ENCODE measurements at places on chromosomes 1 and 21.

GRCh38 chr1:247110627-247111258 lies 6.6 kb upstream of the ZNF669 start:
- H3K27me3 ChIP-seq: peaks cover 4% of the 10 kb centered on the region
- no peaks in the 10 kb centered on the region for H3K36me3 ChIP-seq
- DNase-seq: no peak
- H3K27ac ChIP-seq: no peak overlapping the region

- H3K27ac ChIP-seq: no peak overlapping the region
- no peak for DNase-seq
- no peaks in the 10 kb centered on the region for H3K27me3 ChIP-seq
- H3K36me3 ChIP-seq: no peaks in the 10 kb centered on the region
- H3K4me1 ChIP-seq: peaks cover 6% of the 10 kb centered on the region
These were observed 87.8 kb downstream of the MRPL37 start for GRCh38 chr1:54287801-54288211.

DNA sequence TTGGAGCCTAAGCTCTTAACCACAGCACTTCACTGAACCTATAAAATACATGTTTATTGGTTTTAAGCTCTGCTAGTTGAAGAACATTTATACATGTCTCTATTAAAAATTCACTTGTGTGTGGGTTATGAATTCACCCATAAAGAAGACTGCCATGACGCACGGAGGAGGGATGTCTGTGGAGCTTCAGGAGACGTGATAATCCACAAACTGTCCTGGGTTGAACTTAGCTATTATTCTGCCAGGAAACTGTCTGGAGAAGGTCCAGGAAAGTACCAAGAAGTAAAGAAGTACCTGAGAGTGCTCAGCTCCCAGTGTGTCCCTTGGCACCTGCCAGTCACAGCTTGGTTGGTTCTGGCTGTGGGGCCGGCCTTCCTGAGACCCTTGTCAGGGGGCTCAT lies 56.3 kb downstream of the DDR2 start:
- H3K27ac ChIP-seq: no peak overlapping the region
- DNase-seq: no peak
- H3K4me1 ChIP-seq: peaks cover 5% of the 10 kb centered on the region
- H3K27me3 ChIP-seq: no peaks in the 10 kb centered on the region
- no peaks in the 10 kb centered on the region for H3K36me3 ChIP-seq
- H3K4me3 ChIP-seq: no peak overlapping the region

DNA sequence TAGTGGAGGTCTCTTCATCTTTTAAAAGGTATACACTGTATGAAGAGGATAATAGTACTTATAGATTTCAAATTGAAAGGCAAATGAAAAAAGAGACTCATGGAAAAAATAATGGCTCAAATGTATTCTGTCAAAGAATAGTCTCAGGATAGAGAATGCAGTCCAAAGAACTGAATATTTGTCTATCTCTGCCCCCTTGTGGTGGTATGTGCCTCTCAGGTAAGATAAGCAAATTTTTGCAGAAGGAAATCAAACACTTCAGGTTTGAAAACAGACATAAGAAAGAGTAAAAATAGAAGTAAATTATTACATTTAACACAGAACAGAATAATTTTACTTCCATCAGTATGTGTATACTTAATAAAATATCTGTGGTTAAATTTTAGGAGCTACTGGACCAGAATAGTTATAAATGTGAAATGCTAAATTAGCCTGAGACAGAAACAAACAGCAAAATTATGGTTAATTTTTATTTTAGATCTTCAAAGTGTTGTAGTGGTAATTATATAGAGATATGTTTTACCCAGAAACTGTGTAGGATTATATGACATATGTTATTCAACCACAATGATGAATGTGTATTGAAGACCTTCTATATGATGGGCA lies 164.4 kb upstream of the PALMD start:
- H3K27me3 ChIP-seq: no peaks in the 10 kb centered on the region
- peak; percentile 33 for DNase-seq
- H3K36me3 ChIP-seq: no peaks in the 10 kb centered on the region
- no peak overlapping the region for H3K27ac ChIP-seq

- no peaks in the 10 kb centered on the region for H3K27me3 ChIP-seq
- H3K27ac ChIP-seq: no peak overlapping the region
- no peaks in the 10 kb centered on the region for H3K4me1 ChIP-seq
- H3K36me3 ChIP-seq: peaks cover 5% of the 10 kb centered on the region
- DNase-seq: no peak
These were observed 8.9 kb downstream of the DENND2D start for GRCh38 chr1:111191496-111191895.

DNA sequence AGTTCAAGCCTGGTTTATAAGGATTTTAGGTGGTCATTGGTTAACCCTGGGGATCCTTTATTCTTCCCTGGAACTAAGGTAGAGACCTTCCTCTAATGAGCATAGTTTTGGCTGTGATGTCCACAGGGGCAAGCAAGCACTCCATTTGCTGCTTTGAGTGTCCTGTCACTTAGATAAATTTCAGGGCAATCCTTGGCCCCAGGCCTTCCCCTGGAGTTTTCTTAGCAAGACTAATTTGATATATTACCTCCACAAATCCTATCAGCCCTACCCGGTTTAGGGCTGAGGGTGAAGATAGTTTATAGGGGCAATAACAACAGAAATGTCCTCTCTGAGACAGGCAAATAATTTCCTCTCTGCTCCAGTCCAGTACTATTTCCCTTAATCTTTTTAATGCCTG lies 166.6 kb downstream of the CYYR1 start:
- no peaks in the 10 kb centered on the region for H3K27me3 ChIP-seq
- H3K27ac ChIP-seq: no peak overlapping the region
- no peak overlapping the region for H3K4me3 ChIP-seq
- peaks cover 2% of the 10 kb centered on the region for H3K4me1 ChIP-seq

DNA sequence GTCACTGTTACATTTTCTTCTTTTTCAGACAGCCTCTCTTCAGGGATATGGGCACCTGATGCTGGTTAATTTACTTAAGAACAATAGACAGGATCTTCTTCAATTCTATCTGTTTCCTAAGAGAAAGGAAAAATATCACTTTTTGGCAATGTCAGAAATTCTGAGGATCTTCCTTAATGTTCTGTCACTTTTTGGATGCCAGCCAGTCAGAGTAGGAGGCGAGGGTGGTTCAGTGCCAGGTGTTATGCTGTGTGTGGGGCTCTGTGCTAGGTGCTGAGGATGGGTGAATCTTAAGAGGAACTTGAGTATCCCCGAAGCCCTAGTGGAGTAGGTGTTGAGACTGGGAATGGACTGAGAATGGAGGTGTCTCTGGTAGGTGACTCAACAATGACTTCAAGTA lies 133.5 kb downstream of the UCK2 start:
- no peak for DNase-seq
- no peaks in the 10 kb centered on the region for H3K36me3 ChIP-seq
- no peaks in the 10 kb centered on the region for H3K27me3 ChIP-seq
- H3K4me1 ChIP-seq: no peaks in the 10 kb centered on the region

DNA sequence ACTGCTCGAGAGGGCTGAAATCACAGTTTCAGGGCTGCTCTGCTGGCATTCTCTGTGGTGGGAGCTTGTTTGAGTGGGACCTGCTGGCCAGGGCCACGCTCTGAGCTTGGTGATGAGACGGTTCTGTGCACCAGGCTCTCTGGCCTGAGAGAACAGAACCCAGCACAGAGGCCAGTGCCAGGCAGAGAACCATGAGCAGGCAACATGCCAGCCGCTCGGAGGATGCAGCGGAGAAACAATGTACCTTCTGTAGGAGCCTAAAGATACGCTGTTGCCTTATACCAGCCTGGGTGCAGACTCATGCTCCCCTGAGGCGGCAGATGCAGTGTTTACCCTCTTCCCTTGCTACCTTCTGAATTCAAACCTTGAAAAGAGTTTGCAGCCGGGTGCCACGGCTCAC lies 10.0 kb downstream of the C2CD2 start:
- H3K4me1 ChIP-seq: 0 out of 2 replicates have a peak, but pooled peaks cover 1% of the 10 kb centered on the region
- no peak for DNase-seq
- no peak overlapping the region for H3K27ac ChIP-seq

DNA sequence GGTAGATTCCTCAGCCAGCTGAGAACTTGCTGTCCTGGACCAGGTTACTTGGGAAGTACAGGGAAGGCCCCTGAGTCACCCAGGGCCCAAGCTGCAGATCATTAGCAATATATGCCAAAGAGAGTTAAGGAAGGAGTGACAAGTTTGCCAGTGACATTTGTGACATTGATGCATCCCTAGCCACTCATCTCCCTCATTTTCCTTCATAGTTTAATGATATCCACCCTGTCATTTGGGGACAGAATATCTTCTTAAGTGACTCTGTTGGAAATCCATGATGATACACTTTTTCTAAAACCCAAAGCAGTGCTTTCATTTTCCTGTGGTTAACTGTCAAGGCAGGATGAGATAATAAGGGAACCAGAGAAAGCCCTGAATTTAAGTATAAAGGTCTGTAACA lies 3.2 kb downstream of the TNN start:
- no peak for DNase-seq
- H3K36me3 ChIP-seq: no peaks in the 10 kb centered on the region
- no peaks in the 10 kb centered on the region for H3K27me3 ChIP-seq
- H3K4me3 ChIP-seq: no peak overlapping the region
- peaks cover 17% of the 10 kb centered on the region for H3K4me1 ChIP-seq

GRCh38 chr21:28427394-28428022 lies 565.2 kb downstream of the LTN1 start:
- H3K36me3 ChIP-seq: no peaks in the 10 kb centered on the region
- no peaks in the 10 kb centered on the region for H3K27me3 ChIP-seq
- no peaks in the 10 kb centered on the region for H3K4me1 ChIP-seq
- DNase-seq: no peak

DNA sequence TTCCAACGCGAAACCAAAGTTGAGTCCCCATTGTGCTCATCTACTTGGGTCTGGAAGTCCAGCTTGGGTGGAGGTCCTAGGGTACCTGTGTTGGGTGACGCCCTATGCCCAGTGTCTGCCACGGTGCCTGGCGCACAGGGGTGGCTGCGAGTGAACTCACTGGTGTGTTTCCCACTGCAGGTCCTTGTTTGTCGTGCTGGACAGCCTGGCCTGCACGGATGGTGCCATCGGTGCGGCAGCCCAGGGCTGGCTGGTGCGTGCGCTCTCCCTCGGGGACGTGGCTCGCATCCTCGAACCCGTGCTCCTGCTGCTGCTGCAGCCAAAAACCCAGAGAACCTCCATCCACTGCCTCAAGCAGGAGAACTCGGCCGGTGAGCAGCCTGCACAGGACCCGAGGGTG lies 80.4 kb upstream of the MORC3 start:
- DNase-seq: no peak
- no peaks in the 10 kb centered on the region for H3K4me1 ChIP-seq
- H3K27me3 ChIP-seq: no peaks in the 10 kb centered on the region
- H3K27ac ChIP-seq: no peak overlapping the region

GRCh38 chr1:218778257-218779126 lies 395.2 kb upstream of the LYPLAL1 start:
- H3K27ac ChIP-seq: no peak overlapping the region
- DNase-seq: no peak
- no peaks in the 10 kb centered on the region for H3K4me1 ChIP-seq
- H3K4me3 ChIP-seq: no peak overlapping the region

GRCh38 chr1:6827079-6827478 lies 41.8 kb downstream of the CAMTA1 start:
- H3K36me3 ChIP-seq: no peaks in the 10 kb centered on the region
- H3K4me3 ChIP-seq: no peak overlapping the region
- H3K27ac ChIP-seq: no peak overlapping the region
- DNase-seq: no peak

GRCh38 chr1:233033361-233033760 lies 83.0 kb downstream of the NTPCR start:
- H3K4me3 ChIP-seq: no peak overlapping the region
- no peak for DNase-seq
- no peaks in the 10 kb centered on the region for H3K4me1 ChIP-seq

DNA sequence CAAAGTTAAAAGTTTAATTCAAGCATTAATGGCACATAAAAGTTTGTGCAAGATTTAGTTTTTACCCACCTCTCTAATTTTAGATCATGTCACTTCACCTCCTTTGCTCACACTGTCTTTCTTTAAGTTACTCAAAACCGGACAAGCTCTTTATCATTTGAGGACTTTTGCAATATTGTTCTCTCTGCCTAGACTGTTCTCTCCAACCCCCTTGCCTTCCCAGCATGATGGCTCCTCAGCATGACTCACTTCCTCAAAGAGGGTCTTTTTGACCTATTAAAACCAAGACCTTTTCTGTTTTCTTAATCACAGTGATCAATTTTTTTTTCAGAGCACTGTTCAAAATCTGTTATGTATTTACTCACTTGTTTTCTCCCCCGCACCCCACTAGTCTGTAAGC lies 61.3 kb downstream of the XKR8 start:
- no peaks in the 10 kb centered on the region for H3K27me3 ChIP-seq
- DNase-seq: no peak
- no peak overlapping the region for H3K27ac ChIP-seq
- no peaks in the 10 kb centered on the region for H3K36me3 ChIP-seq
- H3K4me3 ChIP-seq: no peak overlapping the region

DNA sequence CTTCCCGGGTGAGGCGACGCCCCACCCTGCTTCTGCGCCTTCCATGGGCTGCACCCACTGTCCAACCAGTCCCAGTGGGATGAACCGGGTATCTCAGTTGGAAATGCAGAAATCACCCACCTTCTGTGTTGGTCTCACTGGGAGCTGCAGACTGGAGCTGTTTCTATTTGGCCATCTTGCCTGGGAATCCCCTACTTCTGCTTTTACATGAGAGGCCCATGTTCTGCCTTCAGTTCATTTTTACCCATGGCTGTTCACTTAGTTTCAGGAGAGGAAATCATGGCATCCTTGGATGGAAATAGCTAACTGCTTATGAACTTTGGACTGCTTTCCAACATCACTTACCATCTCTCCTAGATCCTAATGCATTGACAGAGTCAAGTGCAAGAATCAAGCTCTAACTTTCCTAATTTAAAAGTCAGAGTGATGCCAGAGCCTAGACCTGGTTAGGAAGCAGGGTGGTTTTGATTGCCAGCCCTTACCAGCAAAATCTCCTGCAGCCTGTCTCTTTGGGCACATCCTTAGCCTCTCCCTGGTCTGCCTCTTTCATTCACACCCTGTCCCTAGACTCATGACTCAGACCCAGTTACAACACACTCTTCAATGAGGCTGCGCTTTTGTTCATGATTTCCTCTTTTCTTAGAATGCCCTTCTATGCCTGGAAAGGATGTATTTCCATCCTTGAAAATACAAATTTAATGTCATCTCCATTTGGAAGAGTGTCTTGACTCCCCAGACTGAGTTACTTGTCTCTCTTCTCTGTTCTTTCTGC lies 137.2 kb downstream of the KCTD3 start:
- H3K36me3 ChIP-seq: no peaks in the 10 kb centered on the region
- no peak for DNase-seq
- H3K4me1 ChIP-seq: no peaks in the 10 kb centered on the region
- H3K4me3 ChIP-seq: no peak overlapping the region
- no peaks in the 10 kb centered on the region for H3K27me3 ChIP-seq

Data from iPS DF 6.9 (cell line).